ENCODE measurements at places on chromosomes 3 and 15.

DNA sequence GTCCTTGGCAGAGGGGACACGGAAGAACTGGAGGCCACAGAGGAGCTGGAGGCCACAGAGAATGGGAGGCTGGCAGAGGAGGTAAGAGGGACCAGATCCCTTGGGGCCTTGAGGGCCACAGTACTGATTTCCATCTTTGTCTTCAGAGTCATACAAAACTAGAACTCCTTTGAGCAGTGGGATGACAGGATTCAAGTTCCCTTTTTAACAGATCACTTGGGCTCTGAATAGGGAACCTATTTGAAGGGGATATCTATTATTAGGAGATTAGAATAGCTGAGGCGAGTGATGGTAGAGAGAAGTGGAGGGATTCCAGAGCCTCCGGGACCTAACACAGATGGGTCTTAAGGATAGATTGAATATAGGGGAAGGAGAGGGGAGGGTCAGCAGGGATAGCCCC is 55.7 kb downstream of the OXNAD1 start:
- no peak for DNase-seq

- no peak for DNase-seq
These were observed 4.1 kb upstream of the HEXA start for GRCh38 chr15:72379856-72380430.

DNA sequence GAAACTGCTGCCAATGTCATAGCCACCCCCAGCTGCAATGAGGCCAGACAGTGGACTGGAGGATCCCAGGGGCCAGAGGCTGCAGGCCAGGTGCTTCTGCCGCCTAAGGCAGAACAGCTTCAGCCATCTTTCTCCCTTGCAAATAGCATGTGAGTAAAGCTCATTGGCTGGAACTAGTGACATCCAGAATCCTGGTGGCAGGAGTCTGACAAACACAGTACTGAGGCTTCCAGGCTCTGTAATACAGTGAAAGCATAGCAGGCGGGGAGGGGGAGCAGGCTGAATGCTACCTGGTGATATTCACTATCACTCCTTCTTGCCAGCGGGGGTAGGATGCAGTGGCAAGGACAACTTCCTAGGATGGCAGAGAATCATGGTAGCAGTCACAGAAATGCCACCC is 36.5 kb upstream of the TBC1D21 start:
- no peak for DNase-seq

- DNase-seq, result no peak
These were observed 3.8 kb downstream of the SUCNR1 start for GRCh38 chr3:151877269-151877668.

- DNase-seq, result peak; percentile 3
These were observed 5.5 kb downstream of the RNU5B-1 start for GRCh38 chr15:65309882-65310418.

GRCh38 chr3:195154793-195155535 is 116.0 kb downstream of the XXYLT1 start:
- DNase-seq, result peak; percentile 77

GRCh38 chr3:194450341-194450740 is 36.5 kb downstream of the ATP13A3 start:
- DNase-seq, result no peak

GRCh38 chr3:57133157-57133556 is 32.0 kb downstream of the IL17RD start:
- no peak for DNase-seq

GRCh38 chr3:31766669-31767068 is 214.4 kb downstream of the OSBPL10 start:
- no peak for DNase-seq
